ENCODE measurements at places on chromosomes 1 and 21. TPM values are rescaled to one million over a fixed set of nuclear protein-coding genes. Genes with fewer than 3 reads are reported as not detected.

Gene TUT4
- 47.1 TPM for total RNA-seq

Gene ARHGEF10L
- total RNA-seq, result 7.0 TPM

Gene LPAR3
- not detected for total RNA-seq

Gene SLFNL1
- 0.27 TPM for total RNA-seq

Gene LCE6A
- not detected for total RNA-seq

Gene LINGO4
- total RNA-seq, result not detected

Gene CYYR1
- 15.5 TPM for total RNA-seq

Gene CDC20
- total RNA-seq, result 147 TPM

Gene APCS
- total RNA-seq, result not detected

Gene AQP10
- total RNA-seq, result 0.13 TPM

Data from thoracic aorta endothelial cell (primary cell).